Natural killer cell (primary cell): ENCODE measurements at places on chromosomes 5 and 9.

DNA sequence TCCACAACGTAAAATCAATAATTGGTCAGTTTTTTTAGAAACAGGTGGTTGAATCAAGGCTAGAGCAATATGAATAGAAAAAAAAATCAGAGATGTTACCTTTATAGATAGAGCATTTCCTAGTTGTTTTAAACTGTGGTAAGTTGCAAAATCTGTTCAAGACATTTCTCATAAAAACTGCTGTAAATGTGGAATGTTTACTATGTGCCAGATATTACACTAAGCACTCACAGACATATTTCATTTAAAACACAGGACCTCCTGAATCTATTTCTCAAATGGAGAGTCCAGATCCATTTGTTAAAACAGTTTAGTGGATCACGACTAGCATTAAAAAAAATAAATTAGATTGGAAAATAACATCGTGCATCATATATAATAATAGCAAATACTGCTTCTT is 570.0 kb upstream of the ZNF608 start:
- no peak for DNase-seq
- H3K4me1 ChIP-seq = no peaks in the 10 kb centered on the region
- H3K27ac ChIP-seq = no peak overlapping the region
- no peaks in the 10 kb centered on the region for H3K36me3 ChIP-seq

- H3K27me3 ChIP-seq = no peaks in the 10 kb centered on the region
- no peak for DNase-seq
- H3K4me1 ChIP-seq = no peaks in the 10 kb centered on the region
Observed at GRCh38 chr9:14547245-14548060, 145.8 kb downstream of the ZDHHC21 start.

- no peak for DNase-seq
- H3K36me3 ChIP-seq = no peaks in the 10 kb centered on the region
- no peaks in the 10 kb centered on the region for H3K4me1 ChIP-seq
- no peaks in the 10 kb centered on the region for H3K27me3 ChIP-seq
- H3K27ac ChIP-seq = no peak overlapping the region
- H3K4me3 ChIP-seq = no peak overlapping the region
Observed at GRCh38 chr5:155282503-155283107, 269.1 kb downstream of the KIF4B start.

DNA sequence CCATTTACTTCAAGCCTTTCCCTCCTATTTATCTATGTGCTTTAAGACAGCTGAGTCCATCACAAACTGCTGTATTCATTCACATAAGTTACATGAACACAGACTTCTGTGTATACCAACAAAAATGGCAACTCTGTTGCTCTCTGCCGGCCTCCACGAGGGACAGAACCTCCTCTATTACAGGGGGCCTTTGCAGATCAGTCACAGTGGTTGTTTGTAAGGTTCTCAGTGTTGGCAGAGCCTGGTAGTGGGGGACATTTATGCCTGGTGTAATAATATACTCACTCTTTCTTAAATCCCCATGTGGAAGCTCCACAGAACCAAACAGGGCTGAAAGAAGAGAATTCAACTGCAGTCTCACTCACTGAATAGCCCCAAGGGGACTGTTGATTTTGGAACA is 76.5 kb downstream of the SLC1A1 start:
- no peaks in the 10 kb centered on the region for H3K36me3 ChIP-seq
- no peaks in the 10 kb centered on the region for H3K27me3 ChIP-seq
- H3K4me3 ChIP-seq = no peak overlapping the region
- DNase-seq = no peak

DNA sequence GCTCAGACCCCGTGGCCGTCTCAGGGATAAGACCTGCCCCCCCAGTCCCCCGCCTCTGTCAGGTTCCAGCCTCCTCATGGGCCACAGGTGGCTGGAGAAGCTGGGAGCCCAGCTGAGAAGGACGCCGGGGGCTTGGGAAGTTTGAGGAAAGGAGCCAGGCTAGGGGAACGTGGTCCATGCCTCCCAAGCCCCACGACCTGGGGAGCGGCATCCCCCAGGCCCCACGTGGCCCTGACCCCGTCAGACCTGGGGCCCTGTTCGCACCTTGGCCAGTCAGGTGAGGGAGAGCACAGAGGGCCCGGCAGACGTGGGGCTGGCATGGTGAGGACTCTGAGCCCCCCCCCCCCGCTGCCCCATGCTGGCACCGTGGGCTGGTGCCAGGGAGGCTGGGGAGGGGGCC is 3.7 kb downstream of the GPSM1 start:
- no peak overlapping the region for H3K4me3 ChIP-seq
- no peak overlapping the region for H3K27ac ChIP-seq
- H3K27me3 ChIP-seq = peaks cover 6% of the 10 kb centered on the region
- no peak for DNase-seq
